ENCODE measurements at places on chromosomes 4 and X.

- DNase-seq: no peak
Measured at GRCh38 chr4:3396600-3396999, 45.2 kb upstream of the HGFAC start.

GRCh38 chr4:57074744-57075143 lies 35.4 kb downstream of the IGFBP7 start:
- DNase-seq: no peak

- no peak for DNase-seq
Measured at GRCh38 chrX:16970977-16971376, 24.5 kb downstream of the REPS2 start.

- no peak for DNase-seq
Measured at GRCh38 chr4:102172341-102172740, 172.9 kb downstream of the SLC39A8 start.

DNA sequence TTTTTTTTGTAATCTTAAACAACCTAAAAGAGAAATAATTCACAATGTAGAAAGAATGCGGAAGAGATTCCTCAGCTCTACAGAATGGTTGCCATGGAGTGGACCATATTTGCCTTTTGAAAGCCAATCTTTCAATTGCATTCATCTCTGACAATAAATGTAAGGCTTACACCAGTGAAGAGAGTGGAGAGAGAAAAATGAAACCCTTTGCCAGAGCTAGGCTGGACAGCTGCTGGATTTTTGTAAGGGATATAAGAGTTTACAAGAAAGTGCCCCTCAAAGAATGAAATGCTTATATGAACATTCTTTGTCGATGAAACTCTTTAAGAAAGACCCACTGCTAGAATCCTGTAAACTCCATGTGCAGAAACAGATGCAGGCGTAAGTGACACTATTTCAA lies 66.0 kb upstream of the FAT1 start:
- no peak for DNase-seq

GRCh38 chr4:98662626-98663225 lies 4.3 kb upstream of the TSPAN5 start:
- no peak for DNase-seq

GRCh38 chr4:149466446-149466845 lies 349.2 kb downstream of the IQCM start:
- no peak for DNase-seq

DNA sequence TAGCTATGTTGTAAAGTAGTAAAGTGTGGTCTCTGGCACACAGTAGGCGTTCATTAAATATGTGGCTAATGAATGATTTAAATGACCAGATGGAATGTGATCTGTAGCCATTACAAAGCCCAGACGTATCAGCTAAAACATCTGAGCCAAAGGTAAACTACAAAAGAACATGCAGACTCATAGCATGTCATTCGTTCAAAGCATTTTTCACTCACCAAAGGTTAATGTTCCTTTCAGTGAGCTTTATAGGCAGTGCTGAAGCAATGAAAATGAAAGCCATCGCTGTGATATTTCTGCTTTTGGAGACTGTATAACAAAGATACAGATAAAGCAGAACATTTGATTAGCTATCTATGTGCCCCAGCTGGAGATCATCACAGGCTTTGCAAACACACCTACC lies 50.5 kb downstream of the F9 start:
- no peak for DNase-seq

DNA sequence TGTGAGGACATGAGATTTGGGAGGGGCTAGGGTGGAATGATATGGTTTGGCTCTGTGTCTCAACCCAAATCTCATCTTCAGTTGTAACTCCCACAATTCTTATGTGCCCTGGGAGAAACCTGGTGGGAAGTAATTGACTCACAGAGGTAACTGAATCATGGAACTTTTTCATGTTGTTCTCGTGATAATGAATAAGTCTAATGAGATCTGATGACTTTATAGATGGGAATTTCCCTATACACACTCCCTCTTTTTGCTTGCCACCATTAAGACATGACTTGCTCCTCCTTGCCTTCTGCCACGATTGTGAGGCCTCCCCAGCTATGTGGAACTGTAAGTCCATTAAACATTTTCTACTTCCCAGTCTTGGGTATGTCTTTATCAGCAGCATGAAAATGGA lies 253.2 kb upstream of the GK2 start:
- DNase-seq: no peak

- no peak for DNase-seq
Measured at GRCh38 chrX:45849261-45849862, 648.7 kb upstream of the DIPK2B start.

- no peak for DNase-seq
Measured at GRCh38 chr4:152316969-152317368, 218.9 kb downstream of the FBXW7 start.

GRCh38 chr4:169367826-169368225 lies 97.1 kb upstream of the SH3RF1 start:
- no peak for DNase-seq

DNA sequence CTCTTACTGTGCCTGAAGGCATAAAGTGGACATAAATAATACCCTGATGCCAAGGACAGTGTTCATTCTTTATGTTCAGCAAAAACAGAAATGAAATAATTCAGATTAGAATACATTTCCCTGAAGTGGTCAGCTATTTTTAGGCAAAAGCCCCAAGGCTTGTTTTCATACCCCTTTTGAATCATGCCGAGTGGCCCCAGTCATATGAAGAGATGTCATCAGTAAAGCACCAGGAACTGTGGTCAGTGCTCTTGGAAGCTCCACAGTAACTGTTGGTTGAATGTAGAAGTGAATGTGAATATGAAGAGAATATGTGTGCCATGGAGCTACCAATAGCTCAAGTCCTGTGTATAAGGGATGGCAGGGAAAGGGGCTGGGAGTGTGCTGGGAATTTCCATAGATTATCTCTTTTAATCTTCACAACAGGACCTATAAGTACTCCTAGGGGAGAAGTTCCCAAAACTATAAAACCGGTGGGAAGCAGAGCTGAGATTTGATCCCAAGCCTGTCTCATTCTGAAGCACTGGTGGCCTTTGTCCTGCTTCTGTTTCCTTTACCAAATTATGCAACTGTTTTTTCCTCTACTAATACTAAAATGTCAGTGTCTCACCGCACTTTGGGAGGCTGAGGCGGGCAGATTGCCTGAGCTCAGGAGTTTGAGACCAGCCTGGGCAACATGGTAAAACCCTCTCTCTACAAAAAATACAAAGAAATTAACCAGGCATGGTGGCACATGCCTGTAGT lies 52.6 kb downstream of the FNIP2 start:
- no peak for DNase-seq

DNA sequence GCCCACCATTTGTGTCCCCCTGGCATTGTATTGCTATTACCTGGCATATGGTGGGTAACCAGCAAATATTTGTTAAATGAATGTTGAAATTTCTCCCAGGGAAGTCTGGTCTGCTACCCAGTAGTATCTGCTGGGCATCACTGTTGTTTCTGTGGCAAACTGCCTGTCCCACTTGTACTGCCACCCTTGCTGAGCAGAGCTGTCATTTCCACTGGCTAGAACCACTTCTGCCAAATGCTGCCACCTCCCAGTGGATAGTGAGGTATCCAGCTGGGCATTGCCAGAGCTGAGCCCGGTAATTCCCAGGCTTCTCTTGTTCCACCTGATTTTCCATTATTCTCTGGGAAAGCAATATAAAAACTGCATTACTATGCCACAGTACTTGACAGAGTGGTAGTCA lies 186.7 kb upstream of the NOCT start:
- DNase-seq: no peak

- DNase-seq: no peak
Measured at GRCh38 chr4:76616526-76616925, 181.5 kb downstream of the SHROOM3 start.

DNA sequence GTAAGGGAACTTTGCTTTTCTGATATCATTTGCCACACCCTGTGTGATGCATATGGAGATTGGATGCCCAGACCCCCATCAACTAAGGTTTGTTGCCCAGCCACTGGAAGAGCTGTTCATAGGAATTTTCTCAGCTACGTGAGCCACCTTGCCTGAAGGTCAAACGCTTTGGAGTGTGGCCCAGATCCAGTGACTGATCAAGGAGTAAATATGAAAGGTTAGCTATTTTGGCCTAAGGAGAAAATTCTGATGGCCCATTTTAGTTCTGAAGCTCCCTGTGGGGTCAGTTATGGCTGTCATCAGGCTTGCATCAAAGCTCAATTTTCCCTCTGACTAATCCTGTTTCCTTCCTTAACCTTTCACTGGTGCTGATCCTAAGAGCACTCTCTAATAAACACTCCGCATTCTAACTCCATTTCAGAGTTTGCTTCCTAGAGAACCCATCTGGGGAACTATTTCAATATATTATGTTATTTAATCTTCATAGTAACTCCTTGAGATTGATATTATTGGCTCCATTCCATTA lies 407.7 kb downstream of the SPRY1 start:
- DNase-seq: no peak

GRCh38 chr4:133316909-133317308 lies 167.8 kb downstream of the PCDH10 start:
- no peak for DNase-seq

DNA sequence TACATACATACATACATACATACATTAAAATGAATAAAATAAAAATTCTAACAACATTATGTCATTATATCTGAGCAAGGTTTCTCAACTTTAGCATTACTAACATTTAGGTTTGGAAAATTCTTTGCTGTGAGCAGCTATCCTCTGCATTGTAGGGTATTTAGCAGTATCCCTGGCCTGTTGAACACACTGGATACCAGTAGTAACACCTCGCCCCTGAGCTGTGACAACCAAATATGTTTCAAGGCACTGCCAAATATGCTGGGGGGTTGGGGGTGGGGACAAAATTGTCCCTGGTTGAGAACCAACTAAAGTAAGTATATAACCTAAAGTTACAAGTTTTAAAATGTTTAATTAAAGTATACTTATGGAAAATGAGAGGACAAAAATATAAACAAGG lies 860.9 kb upstream of the FTHL17 start:
- no peak for DNase-seq

- no peak for DNase-seq
Measured at GRCh38 chr4:156832886-156833285, 138.7 kb downstream of the PDGFC start.

Measured in hematopoietic multipotent progenitor cell treated with erythropoietin and hydrocortisone succinate and interleukin-3 and kit ligand, for 17 days (in vitro differentiated cells).